ENCODE measurements at places on chromosomes 7 and 10. TPM values are rescaled to one million over a fixed set of nuclear protein-coding genes. Genes with fewer than 3 reads are reported as not detected.

NDUFA5 gene
- 17.1 TPM for total RNA-seq

DNA sequence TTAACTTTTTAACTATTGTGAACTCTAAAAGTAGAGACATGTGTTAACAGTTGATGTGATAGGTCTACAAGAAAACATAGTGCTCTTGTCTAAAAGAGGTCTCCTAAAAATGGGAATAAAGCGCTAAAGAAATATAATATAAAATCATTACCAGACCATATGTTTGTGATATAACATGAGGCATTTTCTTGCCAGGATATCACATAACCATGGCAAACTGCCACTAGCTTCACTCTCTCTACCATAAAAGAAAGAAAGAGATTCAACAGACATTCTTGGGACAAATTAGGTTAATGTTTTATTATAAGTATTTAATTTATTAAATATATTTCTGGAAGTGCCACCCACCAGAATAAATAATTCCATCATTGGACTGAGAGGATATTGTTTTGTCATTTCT, 115.0 kb downstream of the TMEM26 start:
- H3K4me3 ChIP-seq = no peak overlapping the region
- H3K27me3 ChIP-seq = no peaks in the 10 kb centered on the region
- H3K36me3 ChIP-seq = no peaks in the 10 kb centered on the region
- no peak for DNase-seq

ELFN1 gene
- total RNA-seq = 0.38 TPM

DNA sequence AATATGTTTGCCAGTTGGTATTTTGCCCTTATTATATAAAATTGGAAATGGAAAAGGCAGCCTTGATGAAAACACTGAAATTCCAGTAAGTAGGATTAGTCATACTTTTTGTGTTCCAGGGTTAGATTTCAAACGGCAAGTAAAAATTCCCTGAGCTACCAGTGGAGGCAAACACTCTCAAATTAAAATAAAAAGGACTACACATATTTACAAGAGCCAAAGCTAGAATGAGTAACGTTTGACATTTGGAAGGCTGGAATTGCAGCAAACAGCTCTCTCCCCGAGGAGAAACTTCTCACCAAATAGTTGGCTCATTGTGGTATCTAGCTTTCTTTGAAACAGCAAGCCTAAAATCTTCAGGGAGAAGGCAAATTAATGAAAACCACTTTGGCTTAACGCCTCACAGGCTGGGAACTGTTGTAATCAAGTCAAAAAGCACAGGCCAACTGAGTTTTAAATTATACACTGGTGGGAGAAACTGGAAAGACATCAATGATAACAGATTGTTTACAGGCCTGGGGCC, 288.4 kb downstream of the SNX13 start:
- no peaks in the 10 kb centered on the region for H3K27me3 ChIP-seq
- H3K4me1 ChIP-seq = peaks cover 26% of the 10 kb centered on the region
- H3K4me3 ChIP-seq = no peak overlapping the region
- DNase-seq = no peak

DNA sequence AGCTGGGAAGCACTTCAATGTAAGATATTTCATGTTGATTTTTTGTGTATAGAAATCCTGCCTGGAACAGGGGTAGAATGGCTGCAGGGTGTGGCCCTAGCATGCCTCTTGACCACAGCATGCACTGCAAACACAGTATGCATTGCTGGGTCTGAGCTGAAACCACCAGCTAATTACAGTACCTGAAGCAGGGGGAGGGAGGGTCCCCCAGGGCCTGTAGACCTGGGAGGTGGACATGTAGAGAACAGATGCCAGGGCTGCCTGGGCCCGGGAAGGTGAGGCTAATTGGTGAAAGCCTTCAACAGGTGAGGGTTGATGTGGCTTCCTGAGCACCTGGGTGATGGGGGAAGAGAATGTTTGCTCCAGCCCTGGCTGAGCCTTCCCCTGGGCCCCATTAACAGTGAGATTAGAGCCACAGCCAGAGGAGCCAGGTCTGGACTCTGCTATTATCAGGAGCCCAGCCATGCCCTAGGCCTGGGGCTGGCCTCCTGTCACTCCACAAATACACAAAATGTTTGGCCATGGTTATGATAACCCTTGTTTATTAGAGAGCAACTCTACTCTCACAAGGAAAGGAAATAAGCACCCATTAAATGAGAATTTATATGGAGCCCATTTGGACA, 83.3 kb downstream of the PLXNA4 start:
- H3K4me3 ChIP-seq = no peak overlapping the region
- H3K27me3 ChIP-seq = no peaks in the 10 kb centered on the region
- no peaks in the 10 kb centered on the region for H3K4me1 ChIP-seq
- no peaks in the 10 kb centered on the region for H3K36me3 ChIP-seq

DNA sequence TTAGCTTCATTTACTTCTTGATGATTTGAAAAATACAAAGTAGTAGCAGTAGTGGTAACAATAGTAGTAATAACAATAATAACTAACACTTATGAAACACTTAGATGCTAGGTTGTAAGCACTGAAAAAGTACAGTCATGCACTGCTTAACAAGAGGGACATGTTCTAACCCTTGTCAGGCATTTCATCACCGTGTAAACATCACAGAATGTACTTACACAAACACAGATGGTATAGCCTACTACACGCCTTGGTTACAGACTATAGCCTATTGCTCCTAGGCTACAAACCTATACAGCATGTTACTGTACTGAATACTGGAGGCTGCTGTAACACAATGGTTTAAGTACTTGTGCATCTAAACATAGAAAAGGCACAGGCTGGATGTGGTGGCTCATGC, 60.6 kb downstream of the PUS7 start:
- no peak overlapping the region for H3K27ac ChIP-seq
- no peaks in the 10 kb centered on the region for H3K4me1 ChIP-seq
- H3K4me3 ChIP-seq = no peak overlapping the region
- no peak for DNase-seq
- H3K27me3 ChIP-seq = no peaks in the 10 kb centered on the region

DNA sequence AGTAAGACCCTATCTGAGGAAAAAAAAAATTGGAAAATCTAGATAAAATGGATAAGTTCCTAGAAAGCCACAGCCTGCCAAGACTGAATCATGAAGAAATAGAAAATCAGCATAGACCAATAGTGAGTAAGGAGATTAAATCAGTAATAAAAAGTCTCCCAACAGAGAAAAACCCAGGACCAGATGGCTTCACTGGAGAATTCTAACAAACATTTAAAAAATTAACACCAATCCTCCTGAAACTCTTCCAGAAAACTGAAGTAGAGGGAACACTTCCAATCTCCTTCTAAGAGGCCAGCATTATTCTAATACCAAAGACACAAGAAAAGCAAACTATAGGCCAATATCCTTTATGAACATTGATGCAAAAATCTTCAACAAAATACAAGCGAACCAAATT, 8.8 kb upstream of the LIMK1 start:
- no peak overlapping the region for H3K27ac ChIP-seq
- no peaks in the 10 kb centered on the region for H3K27me3 ChIP-seq
- no peaks in the 10 kb centered on the region for H3K36me3 ChIP-seq
- no peak overlapping the region for H3K4me3 ChIP-seq
- H3K4me1 ChIP-seq = peaks cover 4% of the 10 kb centered on the region
- DNase-seq = no peak
